Astrocyte (in vitro differentiated cells and primary cell): ENCODE measurements at places on chromosomes 13 and 19.

- DNase-seq = no peak
Measured at GRCh38 chr13:105255472-105255871, 1280.0 kb downstream of the EFNB2 start.

DNA sequence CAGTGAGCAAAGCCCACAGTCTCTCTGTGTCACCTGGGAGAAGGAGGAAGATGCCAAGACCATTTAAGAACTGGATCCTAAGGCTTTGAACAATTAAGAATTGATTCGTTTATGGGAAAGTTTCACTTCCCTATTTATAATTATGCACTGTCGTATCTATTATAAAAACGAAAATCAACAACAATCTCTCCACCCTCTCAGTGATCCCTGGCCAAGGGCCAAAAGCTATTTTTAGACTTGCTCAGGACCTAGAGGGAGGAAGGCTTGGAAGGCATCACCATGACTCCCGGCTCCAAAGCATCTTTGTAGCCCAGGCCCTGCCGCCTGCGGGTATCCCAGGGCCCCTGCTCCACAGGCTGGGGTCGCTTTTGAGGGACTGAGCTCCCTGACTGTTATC, 1.3 kb downstream of the RHPN2 start:
- no peak for DNase-seq

- DNase-seq = no peak
Measured at GRCh38 chr13:112870051-112870331, 99.0 kb upstream of the MCF2L start.

DNA sequence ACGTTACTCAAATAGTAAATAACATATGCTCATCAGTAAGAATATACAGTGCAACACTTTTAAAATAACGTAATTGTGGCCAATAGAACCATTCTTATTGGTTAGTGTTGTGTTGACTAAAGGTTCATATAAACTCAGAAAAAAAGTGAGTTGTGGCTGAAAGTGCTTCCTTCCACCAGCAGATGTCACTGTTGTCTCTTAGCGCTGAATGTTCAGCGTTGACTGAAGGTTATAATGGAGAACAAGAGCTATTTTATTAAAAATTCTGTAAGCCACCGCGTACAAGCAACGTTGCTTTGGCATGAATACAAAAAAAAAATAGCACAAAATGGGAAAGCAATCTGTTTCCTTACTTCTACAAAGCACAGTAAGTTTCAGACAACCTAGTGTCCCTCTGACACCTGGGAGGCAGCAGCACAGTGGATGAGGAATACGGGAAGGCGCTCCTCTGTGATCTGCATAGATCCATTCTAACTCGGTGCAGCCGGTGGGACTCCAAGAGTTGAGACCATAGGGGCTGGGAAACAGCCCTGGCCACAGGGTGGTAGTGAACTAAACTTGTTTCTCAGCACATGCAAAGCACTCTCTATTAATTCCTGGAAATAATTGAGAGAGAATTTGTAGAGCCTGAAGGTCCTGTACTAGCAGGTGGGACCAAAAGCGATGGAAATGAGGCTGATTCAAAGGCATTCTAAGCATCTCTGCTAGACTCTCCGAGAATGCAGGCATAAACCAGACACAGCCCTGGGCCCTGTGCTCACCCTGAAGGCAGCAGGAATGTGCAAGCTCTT, 23.9 kb upstream of the OXGR1 start:
- peak; percentile 38 for DNase-seq

- peak; percentile 92 for DNase-seq
Measured at GRCh38 chr13:90918536-90918935, 429.0 kb upstream of the MIR17HG start.

DNA sequence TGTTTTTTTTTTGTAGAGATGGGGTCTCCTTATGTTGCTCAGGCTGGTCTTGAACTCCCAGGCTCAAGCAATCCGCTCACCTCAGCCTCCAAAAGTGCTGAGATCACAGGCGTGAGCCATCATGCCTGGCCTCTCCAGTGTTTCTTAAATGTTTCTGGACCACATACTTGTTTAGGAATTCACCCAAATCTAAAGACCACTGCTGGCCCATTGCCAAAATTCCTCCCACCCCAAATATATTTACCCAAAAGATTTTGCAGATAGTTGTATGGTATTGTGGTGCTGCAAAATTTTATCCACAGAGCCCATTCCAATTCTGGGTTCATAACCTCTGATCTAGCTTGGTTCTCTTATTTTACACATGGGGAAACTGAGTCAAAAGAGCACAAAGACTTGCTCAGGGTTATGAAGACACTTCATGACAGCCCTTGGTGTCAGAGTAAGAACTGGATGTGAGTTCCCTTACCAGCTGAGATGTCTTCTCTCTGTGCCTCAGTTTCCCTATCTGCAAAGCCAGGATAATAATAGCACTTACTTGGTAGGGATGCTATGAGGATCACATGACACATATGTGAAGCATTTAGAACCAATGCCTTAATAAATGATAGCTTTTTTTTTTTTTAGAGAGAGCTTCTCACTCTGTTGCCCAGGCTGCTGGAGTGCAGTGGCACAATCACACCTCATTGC, 10.9 kb downstream of the NFILZ start:
- DNase-seq = no peak

DNA sequence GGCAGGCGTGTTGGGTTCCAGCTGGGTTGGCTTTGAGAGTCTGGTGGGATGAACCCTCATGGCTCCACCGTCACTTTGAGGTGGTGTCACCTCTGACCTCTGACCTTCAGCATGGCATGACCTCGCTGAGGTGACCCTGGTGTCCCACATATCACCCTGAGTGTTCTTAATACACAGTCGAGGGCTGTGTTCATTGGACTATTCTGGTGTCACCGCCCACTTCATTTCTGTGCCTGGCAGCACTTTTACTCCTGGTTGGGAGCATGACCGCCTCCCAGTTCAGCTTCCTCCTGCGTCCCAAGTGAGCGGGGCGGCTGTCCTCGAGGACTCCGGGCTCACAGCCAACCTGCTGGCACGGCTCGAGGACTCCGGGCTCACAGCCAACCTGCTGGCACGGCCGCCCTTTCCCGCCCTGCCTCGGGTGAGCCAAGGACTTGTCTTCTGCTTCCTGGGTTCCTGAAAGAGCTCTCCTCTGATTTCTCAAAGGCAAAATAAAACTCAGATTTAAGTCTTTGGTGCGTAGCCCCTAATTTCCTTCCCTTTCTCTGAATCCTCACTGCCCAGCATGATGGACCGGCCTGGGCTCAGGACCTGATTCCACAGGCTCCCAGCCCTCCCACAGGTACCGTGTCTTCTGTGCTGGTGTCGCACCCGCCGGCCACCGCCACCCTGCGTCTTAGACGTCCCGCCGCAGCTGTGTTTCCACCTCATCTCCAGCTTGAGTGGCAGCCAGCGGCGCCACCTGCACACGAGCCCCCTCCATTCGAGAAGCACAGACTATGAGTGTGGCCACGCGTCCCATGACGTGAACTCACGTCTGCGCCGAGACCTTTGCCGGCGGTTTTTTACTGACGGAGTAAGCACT, 10.4 kb downstream of the ATP4B start:
- peak; percentile 20 for DNase-seq

GRCh38 chr13:96034662-96035061, 18.5 kb downstream of the UGGT2 start:
- no peak for DNase-seq

GRCh38 chr19:17794731-17795494, at the start of gene B3GNT3:
Gene B3GNT3, plus strand, starts transcription at chr19:17795138. Its CDS starts 12,670 bp downstream, at chr19:17807808.
- DNase-seq = no peak

- DNase-seq = no peak
Measured at GRCh38 chr19:50949861-50950260, 3.0 kb downstream of the KLK5 start.

DNA sequence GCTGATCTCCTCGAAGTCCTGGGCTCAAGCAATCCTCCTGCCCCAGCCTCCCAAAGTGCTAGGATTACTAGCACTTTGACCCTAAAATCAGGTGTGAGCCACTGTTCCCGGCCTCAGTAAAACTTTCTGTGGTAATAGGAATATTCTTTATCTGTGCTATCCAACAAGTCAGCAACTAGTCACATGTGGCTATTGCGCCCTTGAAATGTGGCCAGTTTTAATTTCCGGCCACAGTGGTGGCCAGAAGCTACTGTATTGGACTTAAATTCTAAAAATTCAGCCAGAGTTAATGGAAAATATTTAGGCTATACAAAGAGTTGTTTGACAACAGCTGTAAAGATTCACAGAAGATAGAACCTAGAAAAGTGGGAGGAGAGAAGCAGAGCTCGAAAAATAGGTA, 30.0 kb downstream of the KEAP1 start:
- no peak for DNase-seq

- DNase-seq = no peak
Measured at GRCh38 chr13:50078231-50078894, 63.1 kb downstream of the KCNRG start.

DNA sequence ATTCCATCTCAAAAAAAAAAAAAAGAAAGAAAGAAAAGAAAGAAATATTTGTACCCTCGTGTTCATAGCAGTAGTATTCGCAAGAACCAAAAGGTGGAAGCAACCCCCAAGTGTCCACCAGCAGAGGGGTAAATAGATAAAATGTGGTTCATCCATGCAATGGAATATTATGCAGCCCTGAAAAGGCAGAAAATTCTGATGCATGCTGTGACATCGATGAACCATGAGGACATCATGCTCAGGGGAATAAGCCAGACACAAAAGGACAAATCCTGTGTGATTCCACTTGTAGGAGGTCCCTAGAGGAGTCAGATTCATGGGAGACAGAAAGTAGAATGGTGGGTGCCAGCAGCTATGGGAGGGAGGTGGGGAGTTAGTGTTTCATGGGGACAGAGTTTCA, 6.4 kb upstream of the LRRC8E start:
- no peak for DNase-seq

- DNase-seq = no peak
Measured at GRCh38 chr19:11209839-11210655, 12.7 kb upstream of the KANK2 start.

DNA sequence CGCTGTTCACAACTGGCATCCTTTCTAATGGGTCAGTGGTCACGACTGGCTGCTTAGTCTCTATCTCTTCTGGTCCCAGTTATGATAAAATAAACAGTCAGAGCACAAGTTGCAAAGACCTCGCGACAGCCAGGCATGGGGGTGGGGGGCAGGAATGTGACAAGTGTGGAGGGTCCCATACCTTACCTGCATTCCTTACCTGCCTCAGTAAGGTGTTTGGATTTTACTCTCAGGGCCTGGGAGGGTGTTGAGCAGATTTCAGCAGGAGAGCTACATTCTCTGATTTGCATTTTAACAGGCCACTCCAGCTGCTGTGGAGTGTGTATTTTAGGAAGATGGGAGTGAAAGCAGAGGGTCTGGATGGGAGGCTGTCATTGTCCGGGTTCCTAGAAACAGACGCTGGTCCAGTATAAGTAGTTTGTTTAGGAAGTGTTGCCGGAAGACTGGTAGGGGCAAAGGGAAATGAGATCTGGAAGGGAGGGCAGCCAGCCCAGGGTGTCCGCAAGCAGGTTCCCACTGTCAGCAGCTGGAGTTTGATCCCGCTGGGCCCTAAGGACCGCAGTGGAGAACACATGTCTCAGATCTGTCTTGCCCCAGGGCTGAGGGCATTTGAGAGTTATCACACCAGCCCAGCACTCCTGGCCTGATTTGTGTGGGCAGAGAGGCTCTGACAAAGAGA, 920.0 kb downstream of the UQCRFS1 start:
- DNase-seq = no peak

- no peak for DNase-seq
Measured at GRCh38 chr19:48953990-48954594, 583 bp upstream of the BAX start.

DNA sequence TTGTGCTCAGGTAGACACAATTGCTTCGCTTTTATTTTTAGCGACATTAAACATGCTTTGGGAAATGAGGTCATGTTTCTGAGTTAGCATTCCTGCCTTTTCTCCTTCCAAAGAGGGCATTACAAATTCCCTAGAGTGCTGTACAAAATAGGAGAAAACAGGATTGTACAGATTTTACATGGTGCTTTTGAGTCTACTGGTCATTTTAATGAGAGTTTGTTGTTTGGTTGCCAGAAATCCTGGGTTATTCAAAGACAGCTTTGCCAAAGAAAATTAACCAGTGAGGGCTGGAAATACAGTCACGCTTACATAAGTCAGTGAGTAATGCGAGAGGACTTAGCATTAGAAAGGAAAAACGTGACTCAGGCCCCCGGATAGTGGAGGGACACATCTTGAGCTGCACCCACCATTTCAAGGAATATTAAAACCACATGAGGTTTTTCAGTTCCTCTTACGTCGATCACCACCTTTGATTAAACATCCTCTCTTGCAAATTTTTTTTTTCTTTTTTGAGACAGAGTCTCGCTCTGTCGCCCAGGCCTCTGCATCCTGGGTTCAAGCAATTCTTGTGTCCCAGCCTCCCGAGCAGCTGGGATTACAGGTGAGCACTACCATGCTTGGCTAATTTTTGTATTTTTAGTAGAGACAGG, 55.4 kb downstream of the SACS start:
- DNase-seq = peak; percentile 99

- peak; percentile 27 for DNase-seq
Measured at GRCh38 chr13:31982124-31982523, 49.5 kb upstream of the FRY start.

- no peak for DNase-seq
Measured at GRCh38 chr13:46775385-46776107, 21.4 kb downstream of the ESD start.

GRCh38 chr19:35105411-35106290, 10.0 kb upstream of the FXYD3 start:
- no peak for DNase-seq

GRCh38 chr13:90766386-90766902, 581.0 kb upstream of the MIR17HG start:
- no peak for DNase-seq

DNA sequence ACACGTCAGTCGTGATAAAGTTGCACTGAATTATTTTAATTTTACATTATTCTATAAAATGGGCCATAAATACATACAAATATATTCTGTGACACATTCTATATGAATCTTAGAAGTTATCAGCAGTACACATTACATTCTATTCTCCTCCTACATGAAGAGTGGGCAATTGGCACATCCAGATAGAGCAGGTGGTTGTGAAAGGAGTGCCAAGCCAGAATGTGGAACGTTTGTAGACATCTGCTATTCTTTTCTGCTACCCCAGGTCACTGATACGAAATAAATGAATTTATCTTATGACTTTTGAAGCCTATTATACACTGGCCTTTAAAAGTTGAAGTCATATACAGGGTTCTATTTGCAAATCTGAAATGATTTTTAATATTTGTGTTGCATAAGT, 373.2 kb downstream of the PCDH17 start:
- DNase-seq = no peak

- DNase-seq = no peak
Measured at GRCh38 chr19:10392120-10392519, 11.2 kb downstream of the CDC37 start.

DNA sequence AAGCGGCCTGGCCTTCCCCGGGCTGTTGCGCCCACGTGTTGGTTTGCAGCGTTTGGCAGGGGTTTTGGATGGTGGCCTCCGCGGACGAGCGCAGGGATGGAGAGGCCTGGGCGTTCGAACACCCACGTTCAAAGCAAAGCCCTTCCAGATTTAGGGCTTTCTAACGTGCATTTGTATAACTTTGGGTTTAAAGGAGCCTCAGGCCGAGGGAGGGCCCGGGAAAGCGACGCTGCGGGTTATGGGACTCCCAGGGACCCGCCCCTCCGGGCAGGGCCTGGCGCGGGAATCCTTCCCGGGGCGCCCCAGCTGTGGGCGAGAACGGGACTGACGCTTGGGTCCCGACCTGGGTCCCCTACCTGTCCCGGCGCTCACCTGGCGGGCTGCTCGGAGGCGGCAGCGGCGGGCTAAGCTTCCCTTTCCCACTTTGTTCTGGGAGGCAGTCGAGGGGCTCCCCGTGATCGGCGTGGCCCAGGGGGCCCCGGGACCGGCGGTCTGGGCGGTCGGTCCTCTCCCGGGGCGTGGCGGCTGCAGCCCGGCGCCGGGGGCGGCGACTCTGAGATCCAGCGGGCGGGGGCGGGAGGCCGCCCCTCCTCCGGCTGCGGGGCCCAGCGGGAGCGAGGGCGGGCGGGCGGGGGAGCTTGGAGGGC, at the start of gene FBXO17:
Gene FBXO17 (minus strand): TSS at position 529 of the 647 bp plus-strand sequence. CDS start 25,423 bp downstream, outside the sequence.
- peak; percentile 60 for DNase-seq
